ENCODE measurements at places on chromosomes 12 and 14. TPM values are rescaled to one million over a fixed set of nuclear protein-coding genes. Genes with fewer than 3 reads are reported as not detected.

DNA sequence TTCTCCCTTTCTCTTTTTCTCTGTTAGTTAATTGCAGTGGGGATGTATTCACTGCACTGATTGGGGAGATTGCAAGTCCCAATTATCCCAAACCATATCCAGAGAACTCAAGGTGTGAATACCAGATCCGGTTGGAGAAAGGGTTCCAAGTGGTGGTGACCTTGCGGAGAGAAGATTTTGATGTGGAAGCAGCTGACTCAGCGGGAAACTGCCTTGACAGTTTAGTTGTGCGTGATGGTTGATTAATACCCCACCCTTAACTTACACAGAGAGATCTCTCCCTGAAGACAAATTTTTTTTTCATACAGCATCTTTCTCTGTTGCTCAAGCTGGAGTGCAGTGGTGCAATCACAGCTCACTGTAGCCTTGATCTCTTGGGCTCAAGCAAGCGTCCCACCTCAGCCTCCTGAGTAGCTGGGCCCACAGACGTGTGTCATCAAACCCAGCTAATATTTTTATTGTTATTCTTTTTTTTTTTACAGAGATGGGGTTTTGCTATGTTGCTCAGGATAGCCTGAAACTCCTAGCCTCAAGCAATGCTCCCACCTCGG, 4.6 kb downstream of the C1S start:
- H3K4me3 ChIP-seq = no peak overlapping the region
- no peak for DNase-seq
- no peak overlapping the region for H3K27ac ChIP-seq
- H3K27me3 ChIP-seq = peaks cover 18% of the 10 kb centered on the region
- no peaks in the 10 kb centered on the region for H3K36me3 ChIP-seq

Gene RFLNA
- not detected for total RNA-seq

Gene A2M
- total RNA-seq = not detected

Gene DNAJC22
- total RNA-seq = not detected

Gene KLRD1
- total RNA-seq = 0.27 TPM

- no peak overlapping the region for H3K4me3 ChIP-seq
- H3K27me3 ChIP-seq = no peaks in the 10 kb centered on the region
- H3K27ac ChIP-seq = no peak overlapping the region
- H3K4me1 ChIP-seq = no peaks in the 10 kb centered on the region
Observed at GRCh38 chr12:18982226-18982949, 147.1 kb upstream of the PLEKHA5 start.

GRCh38 chr12:321606-322326, 59.1 kb upstream of the SLC6A13 start:
- peaks cover 6% of the 10 kb centered on the region for H3K4me1 ChIP-seq
- no peak overlapping the region for H3K4me3 ChIP-seq
- H3K27ac ChIP-seq = no peak overlapping the region
- no peaks in the 10 kb centered on the region for H3K27me3 ChIP-seq
- no peak for DNase-seq
- H3K36me3 ChIP-seq = peaks cover 66% of the 10 kb centered on the region

Gene TMEM229B
- 24.3 TPM for total RNA-seq

Gene SIRT4
- 1.8 TPM for total RNA-seq

Data from activated CD4-positive, alpha-beta T cell treated with anti-CD3 and anti-CD28 coated beads, Interleukin-2, amount 10 ng/mL, durations not matched to agents 7 days and 5 days (primary cell).